ENCODE measurements at places on chromosomes 6 and 20.

DNA sequence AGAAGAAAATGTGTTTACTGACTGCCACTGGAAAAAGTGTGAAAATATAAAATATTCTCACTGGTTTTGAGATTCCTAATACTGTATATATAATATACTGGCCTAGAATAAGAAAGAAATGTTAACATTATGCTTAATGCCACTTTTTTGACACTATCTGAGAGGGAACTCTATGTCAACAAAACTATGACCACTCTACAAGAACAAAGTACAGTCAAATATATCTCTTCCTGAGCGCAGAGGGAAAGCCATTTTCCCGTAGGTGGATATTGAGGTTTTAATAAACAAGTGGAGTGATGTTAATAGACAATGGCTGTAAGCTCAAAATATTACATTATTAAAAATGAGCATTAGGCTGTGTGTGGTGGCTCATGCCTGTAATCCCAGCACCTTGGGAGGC lies 24.9 kb downstream of the LYRM4 start:
- no peak for DNase-seq

GRCh38 chr6:19052219-19052618 lies 665.1 kb downstream of the RNF144B start:
- no peak for DNase-seq

DNA sequence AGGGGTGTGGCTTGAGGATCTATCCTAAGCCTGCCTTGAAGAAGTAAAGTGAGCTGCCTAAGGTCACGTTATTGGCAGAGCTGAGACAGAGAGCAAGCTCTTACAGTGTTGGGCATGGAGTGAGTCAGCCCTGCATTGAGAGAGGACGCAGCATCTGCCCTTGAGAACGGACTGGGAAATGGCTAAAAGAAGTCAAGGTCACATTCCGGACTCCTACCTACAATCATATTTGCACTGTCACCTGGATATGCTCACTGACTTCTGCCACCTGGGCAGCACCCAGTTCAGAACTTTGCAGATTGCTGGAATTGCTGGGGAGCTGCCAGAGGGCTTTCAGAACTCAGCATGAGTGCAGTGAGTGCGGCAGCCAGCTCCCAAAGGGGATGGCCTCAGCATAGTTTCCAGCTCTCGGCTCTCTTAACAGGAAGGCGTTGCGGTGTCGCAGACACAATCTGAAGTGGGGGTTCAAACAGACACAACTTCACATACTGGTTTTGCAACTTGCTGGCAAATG lies 199.3 kb upstream of the SGK1 start:
- DNase-seq, result no peak

GRCh38 chr6:170036916-170037315 lies 254.0 kb downstream of the DLL1 start:
- no peak for DNase-seq

DNA sequence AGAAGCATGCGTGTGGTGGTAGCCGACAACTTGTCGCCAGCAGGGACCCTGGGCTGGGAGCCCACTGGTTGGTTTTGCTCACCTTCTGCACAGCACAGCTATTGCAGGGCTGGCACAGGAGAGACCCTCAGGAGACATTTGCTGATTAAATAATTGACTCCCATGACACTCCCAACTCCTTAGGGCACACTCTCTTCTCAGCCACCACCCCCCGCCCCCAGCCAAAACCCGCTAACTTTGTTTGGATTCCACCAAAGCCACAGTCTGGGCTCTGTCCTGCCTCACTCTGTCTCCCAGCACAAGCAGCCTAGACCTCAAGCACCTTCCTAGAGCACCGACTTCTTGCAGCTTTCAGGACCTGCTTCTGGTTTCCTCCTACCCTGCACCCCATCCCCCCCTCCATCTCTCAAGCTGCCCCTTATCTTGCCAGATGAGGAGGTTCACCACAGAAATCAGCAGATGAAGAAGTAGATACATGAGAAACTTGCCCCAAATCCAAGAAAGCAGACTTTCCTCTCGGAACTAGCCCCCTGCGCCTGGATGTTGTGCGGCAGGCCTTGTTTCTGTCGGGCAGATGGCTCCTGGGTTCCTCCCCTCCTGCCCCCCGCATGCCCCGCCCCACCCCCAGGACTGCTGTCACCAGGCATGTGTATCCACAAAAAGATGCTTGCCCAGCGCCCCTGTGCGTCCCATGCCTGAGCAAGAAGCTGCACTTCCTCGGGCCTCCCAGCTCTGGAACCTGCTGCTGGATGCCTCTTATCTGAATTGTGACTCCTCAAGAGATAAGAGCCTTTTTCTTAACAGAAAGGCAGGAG lies 35.0 kb upstream of the CD93 start:
- no peak for DNase-seq

GRCh38 chr20:22414305-22414742 lies 170.0 kb downstream of the FOXA2 start:
- DNase-seq, result no peak

DNA sequence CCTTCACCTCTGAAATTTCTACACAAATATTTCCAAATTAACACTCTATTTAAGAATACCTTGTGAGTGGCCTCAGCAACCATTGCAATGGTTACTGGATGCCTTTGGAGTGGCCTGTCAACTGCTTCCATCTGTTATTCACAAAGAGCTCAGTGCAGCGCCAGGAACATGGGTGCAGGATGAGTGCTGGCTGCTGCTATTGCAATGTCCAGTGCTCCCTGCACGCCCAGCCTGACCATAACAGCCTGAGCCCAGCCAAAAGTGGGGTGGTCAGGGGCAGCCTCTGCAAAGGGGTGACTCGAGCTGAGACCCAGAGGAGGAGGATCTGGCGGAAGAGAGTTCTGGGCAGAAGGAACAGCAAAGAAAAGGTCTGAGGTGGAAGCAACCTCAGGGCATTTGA lies 18.4 kb downstream of the CASS4 start:
- no peak for DNase-seq

All from GDM1 (cell line).